ENCODE measurements at places on chromosomes 6 and 20.
A peak's percentile ranks its signal among the peaks of the same experiment; 100 is the strongest.

DNA sequence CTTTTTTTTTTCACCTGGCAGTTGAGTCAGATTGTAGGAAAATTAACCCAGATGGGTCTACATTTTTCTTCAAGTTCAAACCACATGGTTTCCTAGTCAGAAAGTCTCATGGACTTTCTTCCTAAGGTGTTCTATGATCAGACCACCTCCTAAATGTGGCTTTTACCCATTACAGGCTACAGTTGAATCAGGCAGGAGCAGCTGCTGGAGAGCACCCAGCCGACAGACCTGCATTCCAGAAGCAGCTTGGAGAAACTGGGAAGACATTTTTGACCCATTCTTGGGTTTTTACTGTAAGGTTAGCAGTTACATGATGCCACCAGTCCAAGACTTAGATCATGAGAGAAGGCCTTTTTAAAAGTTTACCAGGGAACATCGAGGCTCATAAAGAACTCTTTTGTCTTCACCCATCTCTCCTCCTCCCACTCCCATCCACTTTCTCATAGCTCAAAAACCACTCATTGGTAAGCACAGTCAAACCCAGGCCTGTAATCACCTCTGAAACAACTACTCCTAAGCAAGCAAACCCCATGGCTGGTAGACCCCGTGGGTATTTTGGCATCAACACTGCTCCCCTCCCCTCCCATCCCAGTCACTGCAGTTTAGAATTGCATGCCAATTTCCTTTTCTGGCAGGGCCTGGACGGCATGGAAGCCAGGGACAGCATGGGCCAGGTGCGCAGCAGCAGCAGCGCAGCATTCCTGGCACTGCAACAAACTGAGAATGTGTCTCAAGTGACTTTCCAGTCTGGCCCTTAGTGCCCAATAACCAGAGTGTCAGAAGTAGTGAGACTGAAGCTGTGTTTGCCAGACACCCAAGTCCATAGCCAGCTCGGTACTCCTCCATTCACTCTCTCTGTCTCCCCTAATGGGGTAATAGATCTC, 113.7 kb downstream of the CLIC5 start:
- DNase-seq, result no peak

DNA sequence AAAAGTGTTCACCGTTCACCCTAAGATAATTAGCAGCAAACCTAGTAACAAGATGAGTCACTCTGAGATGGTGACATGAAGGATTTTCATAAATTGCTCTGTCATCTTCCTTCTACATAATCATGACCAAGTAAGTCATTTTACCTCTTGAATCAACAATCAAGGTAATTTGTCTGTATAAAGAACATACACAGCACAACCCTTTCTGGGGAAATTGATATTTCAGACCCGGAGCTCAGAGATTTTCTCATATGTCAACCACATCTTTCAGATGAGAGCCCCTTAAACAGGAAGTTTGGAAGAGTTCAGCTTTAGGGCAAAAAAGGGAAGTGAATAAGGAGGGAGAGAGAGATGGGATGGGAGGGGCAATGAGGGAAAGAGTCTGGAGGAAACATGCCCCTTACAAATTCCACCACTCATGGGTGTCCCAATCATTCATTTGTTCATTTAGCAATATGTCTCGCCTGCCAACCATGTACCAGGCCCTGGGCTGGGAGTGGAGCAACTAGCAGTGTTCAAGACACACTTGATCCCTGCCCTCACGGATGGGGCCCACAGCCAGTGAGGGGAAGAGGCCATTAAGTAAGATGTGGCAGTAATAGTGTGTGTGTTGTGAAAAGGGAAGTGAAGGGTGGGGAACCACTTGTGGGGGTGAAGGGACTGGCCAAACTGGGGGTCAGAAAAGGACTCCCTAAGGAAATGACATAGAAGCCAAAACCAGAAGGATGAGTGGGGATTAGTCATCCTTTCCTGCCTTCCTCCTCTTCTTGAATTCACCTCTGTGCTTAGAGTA, 190.9 kb downstream of the MAFB start:
- DNase-seq, result no peak

DNA sequence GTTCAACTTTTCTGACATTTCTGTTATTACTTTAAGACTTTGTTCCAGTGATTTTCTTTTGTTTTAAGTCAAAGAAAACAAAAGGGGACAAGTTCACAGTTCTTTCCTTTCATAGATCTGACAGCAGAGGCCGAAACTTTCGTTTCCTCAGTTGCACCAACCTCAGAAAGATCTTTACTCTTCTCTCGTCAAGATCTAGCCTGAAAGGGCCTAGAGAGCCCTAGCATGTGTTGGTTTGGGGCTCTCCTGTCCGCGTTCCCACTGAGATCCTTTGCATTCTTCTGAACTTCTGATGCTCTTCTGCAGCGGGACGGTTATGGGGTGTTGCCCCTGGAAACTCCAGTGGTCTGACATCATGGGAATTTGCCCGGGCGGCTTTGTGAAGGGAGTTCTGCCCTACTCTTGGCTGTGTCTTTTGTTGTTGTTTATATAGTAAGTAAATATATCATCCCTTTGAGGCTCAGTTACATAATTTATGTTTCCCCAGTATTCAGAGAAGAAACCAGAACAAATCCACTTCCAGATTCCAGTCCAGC, 129.1 kb downstream of the SASH1 start:
- DNase-seq, result no peak

DNA sequence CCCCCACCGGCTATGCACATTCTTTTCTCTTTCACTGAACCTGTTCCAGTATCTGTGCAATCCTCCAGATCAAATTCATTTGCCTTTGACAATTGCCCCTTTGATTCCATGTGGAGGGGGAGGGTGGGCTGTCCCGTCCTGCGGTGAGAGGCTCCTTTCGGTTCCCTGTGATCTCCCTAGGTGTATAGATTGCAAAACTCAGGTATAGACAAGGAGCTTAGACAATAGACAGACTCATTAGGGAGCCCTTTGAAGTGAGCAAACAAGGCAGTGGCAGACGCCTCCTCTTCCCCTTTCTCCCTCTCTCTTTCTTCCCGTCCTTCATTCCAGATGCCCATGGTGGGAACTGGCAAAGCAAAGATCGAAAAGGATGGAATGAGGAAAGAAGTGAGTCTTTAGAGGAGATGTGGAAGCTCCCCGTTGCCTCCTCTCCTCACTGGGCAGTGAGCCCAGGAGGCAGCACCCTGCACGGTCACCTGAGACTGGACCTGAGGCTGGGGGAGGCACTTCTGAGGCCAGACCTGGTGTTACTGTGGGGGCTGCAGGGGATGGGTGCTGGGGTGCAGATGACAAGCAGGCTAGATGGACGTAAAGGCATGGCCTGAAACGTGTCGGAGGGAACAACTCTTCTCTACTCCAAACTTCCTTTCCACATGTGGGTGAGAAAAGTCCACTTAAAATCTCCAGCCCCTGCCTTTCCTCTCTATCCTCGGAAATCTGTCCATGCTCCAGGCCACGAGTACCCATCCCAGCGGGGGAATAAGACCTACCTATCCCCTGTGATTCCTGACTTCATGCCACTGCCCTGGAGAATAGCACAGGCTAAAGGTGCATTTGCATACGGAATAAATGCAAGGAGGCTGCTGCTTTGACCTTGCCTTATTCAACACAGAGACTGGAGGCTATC, 256.6 kb upstream of the FOXQ1 start:
- DNase-seq, result no peak

DNA sequence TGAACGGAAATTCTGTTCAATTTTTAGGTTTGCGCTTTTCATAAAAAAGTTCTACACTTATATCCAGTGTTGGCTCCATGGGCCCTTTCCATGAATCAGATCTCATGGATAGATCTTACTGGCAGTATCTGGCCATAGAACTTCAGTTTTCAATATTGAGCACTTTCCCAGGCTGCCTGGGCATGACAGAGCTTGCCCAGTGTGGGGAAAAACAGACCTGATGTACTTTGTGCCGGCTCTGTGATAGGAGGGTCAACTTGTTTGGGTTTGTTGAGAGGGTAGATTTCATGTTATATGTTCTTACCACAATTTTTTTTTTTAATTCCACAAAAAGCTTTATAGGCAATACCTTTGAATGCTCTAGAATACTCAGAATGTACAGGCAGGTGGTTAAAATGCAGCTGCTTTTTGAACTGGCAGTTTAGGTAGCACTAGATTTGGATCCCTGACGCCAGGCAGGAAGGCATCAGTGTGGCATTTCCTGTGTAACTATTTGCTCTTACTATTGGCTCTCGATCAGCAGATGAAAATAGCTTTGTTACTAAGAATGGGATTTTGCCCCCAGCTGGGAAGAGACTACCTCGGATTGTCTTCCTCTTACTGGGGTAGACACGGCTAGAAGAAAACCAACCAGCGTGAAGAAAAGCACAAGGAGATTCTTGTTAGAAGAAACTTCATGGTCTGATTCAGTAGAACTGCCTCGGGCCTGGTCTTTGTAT, 404.9 kb upstream of the SOX4 start:
- DNase-seq, result no peak

DNA sequence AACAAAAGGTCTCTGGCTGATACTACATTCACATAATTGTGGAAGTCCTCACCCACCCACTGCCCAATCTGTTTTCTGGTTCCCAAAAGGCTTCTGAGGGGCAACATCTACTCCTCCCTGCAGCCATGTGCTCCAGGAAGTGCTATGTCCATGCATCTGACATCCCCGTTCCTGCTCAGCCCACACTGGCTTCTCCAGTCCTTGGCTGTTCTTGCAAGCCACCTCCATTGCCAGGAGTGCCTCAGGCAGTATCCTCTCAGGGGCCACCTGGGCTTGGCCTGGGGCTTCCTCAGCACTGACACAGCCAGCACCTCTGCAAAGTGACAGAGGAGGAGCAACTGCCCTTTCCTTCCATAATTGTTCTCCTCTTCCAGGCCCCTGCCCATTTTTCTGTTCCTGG, 18.3 kb downstream of the ARHGAP18 start:
- no peak for DNase-seq

DNA sequence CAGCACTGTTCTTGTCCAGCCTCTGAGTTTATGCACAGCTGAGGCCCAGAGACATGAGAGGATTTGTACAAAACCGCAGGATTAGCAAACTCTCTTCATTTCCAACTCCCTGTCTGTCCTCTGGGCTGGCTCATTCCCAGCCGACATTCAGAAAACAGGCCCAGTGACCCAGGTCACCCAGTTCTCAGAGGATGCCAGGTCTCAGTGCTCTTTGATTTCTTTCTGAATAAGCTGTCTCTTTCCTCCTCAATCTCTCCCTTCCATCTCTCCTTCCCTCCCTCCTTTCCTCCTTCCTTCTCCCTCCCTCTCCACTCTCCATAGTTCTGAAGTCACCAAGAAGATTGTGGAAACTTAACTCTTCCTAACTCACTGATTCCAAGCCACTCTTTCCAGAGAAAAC, 372.7 kb upstream of the SULF2 start:
- no peak for DNase-seq

GRCh38 chr20:37920270-37920669, 17.3 kb downstream of the VSTM2L start:
- no peak for DNase-seq

- DNase-seq, result no peak
Measured at GRCh38 chr6:162543221-162543620, 184.3 kb downstream of the PRKN start.

DNA sequence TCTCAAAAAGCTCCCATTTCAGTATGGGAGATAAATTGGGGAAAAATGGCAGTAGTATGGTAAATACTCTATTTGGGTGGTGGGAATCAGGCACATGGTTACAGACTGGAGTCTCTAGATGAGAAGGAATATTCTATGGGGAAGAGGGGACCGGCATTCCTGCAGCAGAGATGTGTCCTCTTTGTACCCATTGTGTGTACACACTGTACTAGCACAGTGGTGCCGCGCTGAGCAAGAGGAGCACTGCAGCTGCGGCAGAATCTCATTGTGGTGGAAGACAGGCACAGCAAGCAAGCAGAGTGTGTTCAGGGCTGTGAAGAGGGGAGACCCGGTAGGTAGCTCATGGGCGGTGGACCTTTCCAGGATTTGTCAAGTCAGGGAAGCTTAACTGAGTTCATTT, 13.0 kb downstream of the AFDN start:
- DNase-seq, result no peak

DNA sequence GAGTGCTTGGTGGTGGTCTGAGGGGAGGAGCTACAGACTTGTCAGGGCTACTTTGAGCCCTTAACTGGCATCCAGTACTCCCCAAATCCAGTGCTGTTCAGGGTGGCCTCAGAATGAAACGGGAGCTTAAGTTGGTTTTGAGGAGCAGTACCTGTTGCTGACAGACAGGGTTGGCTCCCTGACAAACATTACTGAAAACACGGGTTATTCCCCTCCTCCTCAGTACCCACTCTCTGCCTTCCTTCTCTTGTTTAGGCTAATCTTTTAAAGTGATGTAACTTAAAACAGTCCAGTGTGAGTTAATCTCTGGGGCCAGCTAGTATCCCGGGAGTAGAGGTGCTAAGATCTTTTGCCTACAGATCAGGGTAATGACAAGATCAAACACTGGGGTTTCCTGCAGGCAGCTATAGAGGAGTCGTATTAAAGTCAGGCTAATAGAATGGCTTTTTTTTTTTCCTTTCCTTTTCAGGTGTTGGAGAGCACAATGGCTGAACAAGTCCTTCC, 3.7 kb downstream of the TNFAIP3 start:
- no peak for DNase-seq

- no peak for DNase-seq
Measured at GRCh38 chr20:25525867-25526266, 59.5 kb downstream of the NINL start.

GRCh38 chr6:11732036-11732631, 46.5 kb downstream of the ADTRP start:
- peak; percentile 58 for DNase-seq

DNA sequence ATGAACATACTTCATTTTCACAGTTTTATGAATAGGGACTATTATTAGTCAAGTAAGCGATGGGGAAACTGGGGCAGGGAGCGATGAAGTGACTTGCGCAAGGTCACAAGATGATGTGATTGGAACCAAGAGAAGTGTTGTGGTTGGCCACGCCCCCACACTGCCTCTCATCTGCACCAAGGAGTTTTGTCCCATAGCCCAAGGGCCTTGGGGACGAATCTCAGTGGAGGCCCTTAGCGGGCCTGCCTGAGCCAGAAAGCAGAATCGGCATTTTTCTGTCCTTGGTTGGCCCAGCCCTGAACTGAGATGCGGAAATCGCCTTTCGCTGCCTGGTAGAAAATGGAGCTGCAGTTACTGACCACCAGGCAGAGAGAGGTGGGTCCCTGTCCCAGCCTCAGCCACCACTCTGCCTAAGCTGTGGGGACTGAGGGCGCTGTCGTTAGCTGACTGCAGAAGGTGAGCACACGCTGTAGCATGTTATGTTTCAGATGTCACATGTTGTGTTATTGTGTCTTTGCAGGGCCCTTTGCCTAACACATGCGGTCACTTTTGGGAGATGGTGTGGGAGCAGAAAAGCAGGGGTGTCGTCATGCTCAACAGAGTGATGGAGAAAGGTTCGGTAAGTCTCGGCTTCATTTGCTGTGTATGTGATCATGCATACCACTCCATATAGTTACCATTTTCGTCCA, 57.8 kb downstream of the PTPN1 start:
- no peak for DNase-seq

GRCh38 chr20:58081846-58082245, 146.6 kb downstream of the ANKRD60 start:
- no peak for DNase-seq

GRCh38 chr20:62675156-62675876, 33.0 kb downstream of the SLCO4A1 start:
- DNase-seq, result no peak
